ENCODE measurements at places on chromosomes 6 and 20.

DNA sequence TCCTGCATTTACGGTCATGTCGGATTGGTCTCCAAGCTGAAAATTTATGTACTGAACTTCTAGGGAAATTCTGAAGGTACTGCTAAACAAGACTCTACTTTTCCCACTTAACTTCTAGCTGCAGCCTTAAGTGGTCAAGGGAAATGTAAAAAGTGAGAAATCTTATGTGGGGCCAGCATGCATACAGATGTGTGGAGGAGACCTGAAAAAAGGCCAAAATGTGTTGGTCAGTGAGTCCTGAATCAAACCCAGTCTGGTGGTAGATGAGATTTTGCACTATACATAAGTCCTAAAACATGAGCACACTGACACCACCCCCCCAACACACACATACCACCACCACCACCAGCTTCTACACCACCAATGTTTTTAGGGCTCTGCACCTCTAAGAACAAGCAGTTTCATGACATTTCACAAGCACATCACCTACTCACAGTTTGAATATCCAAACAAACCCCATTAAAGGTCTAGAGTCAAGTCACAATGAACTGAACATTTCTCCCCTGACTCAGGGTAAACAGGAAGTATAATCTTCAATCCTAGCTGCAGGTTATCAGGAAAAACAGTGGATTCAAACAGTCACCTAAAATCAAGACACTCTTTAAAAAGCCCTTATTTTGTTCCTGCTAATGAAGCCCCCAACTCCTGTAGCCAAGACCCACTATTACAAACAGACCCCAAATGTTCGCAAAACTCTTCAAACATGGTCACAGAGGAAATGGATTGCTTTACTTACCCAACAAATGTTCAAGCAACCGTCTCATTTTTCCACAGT, 1.6 kb downstream of the ZMYND8 start:
- DNase-seq = no peak

DNA sequence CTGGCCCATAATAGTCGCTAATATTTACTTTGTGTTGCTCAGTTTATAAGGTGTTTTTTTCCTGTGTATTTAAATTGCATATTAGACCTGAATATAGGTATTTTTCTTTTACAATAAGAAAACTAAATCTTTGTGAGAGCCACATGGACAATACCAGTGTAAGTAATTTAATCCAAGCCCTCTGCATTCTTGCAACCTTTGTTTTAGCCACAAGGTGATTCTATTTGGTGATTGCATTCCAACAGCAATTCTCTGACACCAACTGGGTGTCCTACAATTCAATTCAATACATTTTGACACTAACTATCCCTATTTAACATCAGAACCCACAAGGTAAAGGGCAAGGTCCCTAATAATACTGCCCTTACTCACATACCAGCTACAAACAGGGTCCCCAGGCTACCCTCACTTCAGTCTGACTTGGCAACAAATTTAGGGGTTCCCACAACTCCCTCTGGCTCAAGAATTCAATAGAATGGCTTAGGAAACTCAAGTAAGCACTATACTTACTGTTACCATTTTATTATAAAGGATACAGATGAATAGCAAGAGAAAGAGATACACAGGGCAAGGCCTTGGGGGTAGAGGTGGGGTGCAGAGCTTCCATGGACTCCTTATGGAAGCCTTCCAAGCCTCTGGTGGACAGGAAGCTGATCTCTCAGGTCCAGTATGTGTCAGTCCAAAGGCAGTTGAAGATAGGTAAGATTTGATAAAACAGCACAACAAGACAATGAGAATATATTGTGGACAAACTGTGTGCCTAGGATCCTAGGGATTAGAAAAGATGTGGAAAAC, 169.3 kb downstream of the CD83 start:
- DNase-seq = no peak

DNA sequence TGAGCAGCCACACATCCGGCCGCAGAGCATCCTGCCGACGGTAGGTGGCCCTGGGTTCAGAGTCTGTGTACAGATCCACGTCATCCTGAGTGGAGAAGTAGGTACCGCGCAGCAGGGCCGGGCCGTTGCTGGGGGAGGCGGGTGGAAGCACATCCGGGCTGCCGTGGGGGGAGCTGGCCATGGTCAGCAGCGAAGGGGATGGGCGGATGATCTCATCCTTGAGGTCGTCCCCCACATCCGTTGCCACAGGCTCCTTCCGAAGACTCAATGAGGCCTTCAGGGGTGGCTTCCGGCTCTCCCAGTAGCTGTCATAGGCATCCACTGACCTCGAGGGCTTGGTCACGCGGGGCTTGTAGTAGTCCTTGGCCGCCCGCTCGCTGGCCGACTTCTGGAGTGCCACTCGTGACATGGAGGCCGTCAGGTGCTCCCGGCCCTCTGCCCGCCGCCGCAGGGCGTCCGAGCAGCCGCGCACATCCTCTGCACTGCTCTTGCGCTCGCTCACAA, 9.2 kb downstream of the SPATA2 start:
- DNase-seq = no peak

DNA sequence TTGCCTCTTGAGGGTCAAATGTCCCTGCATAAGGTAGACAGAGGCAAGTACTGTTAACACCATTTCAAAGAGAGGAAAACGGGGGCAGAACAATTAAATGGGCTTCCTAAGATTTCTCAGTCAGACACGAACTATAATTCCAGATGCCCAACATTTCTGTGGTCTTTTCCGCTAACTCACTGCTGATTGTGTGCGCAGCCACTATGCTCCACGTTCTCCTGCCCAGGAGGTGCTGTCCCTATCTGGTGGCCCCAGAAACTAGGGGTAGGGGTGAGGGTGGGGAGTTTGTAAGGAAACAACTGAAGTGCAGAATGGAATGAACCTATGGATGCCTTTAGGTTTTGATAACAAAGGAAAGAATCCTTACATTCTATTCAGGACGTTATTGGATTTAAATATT, 86.1 kb upstream of the BACH2 start:
- DNase-seq = no peak

DNA sequence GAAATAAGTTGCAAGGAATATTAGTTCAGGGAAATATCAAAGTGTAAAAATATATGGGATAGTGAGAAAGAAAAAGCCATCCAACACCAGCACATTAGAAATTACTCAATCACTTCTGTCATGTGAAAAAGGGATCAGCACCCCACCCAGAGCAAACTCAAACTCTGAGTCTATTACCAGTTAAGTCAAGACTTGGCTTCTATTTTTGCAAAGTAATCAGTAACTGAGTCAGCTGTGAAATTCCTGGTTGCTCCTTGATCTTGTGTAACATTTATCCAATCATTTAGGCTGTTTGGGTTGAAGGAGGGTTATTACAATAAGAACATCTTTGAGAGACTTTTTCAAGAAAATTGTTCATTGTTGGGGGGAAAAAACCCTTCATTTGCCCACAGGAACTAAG, 51.2 kb downstream of the SLC22A23 start:
- no peak for DNase-seq

DNA sequence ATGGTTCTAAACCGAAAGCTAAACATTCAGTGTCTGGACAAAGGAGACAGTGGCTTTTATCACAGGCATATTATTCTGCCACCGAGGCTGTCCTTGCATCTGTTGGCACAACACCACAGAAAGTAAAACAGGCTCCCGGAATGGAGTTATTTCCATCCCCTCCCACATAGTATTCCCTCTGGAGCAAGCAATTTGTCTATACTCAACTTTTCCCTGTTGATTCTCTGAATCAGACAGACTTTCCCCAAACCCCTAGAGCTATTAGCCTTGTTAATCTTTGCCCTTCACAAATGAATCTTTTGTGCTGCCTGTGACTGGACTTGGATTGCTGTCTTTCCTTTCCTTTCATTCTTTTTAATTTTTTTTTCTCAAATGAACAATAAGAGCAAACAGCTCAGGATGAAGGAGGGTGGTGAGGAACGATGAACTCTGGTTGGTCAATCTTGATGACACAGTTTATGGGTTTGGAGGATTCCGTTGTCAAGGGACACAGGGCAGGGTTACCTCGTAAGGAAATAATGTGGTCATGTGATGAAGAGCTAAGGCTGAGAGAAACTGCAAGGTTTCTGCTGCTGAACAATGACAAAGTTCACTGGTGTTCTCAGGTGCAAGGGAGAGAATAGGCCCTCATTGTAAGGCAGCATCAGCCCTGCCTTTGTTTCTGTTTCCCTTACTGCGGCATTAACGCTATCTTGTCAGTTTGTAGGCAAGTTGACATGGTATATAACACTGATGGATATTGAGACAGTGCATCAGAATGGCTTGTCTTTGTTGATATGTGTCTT, 275.0 kb upstream of the BMP2 start:
- DNase-seq = no peak

GRCh38 chr6:122495612-122496011, 24.0 kb upstream of the SERINC1 start:
- no peak for DNase-seq

DNA sequence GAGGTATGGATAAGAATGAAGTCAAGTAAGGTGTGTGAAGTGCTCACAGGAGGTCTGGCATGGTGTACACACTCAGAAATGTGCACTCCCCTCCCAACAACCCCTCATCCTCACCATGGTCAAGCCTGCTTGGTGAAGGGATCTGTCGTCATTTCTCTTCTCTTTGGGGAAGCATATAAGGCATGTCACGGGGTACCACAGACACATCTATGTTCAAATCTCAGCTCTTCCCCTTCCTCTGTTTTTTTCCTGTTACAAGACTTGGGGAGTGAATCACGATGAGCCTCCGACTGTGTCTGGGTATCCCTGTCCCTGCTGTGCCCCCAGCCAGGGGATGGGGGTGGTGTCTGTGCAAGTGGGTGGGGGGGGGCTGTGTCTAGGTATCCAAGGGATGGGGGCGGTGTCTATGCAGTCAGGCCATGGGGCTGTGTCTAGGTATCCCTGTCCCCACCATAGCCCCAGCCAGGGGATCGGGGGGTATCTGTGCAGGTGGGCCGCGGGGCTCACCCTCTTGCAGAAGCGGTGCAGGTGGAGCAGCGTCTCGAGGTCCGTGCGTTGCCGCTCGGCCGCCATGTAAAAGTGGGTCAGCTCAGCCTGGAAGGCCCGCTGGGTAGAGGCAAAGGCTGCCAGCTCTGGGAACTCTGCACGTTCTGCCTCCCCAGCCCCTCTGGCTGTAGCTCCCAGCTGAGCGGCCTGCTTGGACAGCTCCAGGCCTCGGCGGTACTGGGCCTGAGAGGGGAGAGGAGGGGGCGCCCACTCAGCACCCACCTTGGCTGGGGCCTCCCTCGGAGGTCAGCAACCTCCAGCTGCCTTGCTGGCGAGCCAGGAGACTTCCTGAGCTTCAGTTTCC, 43.6 kb downstream of the KIAA1755 start:
- no peak for DNase-seq

- no peak for DNase-seq
Observed at GRCh38 chr6:48429610-48430009, 318.6 kb upstream of the PTCHD4 start.

DNA sequence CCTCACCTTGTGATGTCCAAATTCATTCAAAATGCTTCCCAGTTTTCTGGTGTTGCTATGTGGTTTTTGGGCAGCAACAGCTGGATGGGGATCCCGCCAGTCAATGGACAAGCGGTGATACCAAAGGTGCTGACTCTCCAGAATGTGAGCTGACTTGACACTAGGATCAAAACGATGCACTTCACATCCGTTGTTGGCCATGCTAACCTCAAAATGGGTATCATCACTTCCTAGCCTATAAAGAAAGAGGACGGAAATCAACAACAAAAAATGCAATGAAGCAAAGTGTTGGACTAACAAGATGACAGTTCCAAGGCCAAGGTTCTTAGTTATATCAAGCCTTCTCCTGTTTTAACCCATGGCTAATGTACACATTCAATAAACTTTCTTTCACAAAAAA, 59.2 kb downstream of the METTL24 start:
- no peak for DNase-seq

All from stimulated activated CD8-positive, alpha-beta memory T cell treated with anti-CD3 and anti-CD28 coated beads, Interleukin-7, amount 100 ng/mL, for 4 hours (primary cell).